Hindlimb muscle (tissue), 1 donor: ENCODE measurements at places on chromosomes 4 and X. TPM values are rescaled to one million over a fixed set of nuclear protein-coding genes. Genes with fewer than 3 reads are reported as not detected.
A peak's percentile ranks its signal among the peaks of the same experiment; 100 is the strongest.

TSPAN7 gene
- polyA plus RNA-seq = 130 TPM

- no peak for DNase-seq
These were observed 146.1 kb downstream of the SHOX start for GRCh38 chrX:776529-777230.

GRCh38 chr4:75505630-75506029, 8.6 kb downstream of the RCHY1 start:
- DNase-seq = no peak

ODAM gene
- polyA plus RNA-seq = not detected

MAGEA4 gene
- polyA plus RNA-seq = not detected

DNA sequence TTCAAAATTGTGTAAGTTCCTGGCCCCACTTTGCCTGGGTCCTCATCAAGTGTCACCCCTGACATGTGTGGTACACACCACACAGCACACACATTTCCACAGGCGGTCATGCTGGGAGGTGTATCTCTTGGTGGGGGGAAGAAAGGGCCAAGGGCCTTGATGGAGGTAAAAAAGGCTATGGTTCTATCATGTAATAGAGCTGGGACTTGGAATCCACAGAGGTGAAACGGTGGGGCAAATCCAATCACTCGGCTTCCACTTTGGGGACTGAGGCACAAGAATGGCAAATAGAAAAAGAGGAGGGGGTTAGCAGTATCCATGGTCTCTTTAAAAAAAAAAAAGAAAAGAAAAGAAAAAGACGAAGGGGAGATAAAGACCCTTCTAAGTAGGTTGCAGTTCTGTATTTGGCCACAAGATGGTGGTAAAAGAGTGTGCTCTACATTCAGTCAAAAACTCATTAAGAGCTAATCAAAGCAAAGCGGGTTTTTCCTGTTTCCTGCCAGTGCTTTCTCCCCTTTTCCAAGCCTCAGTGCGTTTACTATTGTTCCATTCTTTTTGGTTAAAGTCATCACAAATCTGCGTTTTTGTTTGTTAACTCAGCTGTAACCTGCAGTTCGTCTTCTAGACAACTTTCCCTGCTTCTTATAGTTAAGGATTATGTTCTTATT, 37.0 kb upstream of the ATP6AP2 start:
- DNase-seq = peak; percentile 49

DNA sequence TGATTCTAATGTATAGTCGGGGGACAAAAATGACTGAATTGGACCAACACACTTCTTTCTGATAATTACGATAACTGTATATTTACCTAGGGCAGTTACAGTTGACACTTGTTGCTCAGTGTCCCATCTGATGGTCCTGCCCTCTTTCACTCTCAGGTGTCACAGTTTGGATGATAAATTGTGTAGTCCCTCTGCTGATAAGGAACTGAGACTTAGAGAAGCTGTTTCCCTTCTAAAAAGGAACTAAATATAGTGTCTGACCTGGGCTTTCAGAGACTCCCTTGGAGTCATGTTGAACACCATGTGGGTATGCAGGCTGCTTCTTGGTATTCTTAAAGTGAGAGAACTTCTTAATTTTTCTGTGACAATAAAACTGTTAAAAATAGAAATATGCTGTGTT, 23.7 kb upstream of the PNPLA4 start:
- no peak for DNase-seq

NAT8L gene
- polyA plus RNA-seq = 4.4 TPM

GRCh38 chrX:115531818-115532403, 29.1 kb upstream of the PLS3 start:
- DNase-seq = no peak

DNA sequence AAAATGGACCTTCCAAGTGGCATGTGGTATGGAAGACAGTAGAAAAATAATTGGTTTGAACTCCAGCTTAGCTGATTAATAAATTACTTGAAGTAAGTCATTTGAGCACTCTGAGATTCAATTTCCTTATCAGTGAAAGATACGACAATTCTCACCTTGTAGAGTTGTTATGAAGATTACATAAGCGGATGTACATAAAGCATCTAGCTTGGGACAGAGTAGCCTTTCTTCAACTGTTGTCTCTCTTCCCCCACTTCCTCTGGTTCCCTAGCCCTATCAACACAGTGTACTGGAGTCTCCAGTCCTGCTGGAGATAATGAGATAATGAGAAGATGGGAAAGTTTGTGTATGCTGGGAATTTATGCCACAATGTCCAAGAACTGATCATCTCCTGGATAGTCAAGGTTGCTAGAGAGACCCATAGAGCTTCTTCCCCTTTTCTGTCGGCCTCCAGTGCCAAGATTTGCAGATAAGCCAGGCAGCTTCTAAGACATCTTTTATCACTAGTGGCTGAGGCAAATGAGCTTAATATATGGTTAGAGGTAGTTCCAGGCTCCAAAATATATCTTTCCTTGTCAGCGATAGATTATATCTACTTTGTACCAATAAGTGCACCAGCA, 33.9 kb downstream of the VSIG4 start:
- no peak for DNase-seq

GRCh38 chr4:150569384-150569987, 12.5 kb upstream of the MAB21L2 start:
- no peak for DNase-seq

GLRA2 gene
- not detected for polyA plus RNA-seq

SSX1 gene
- polyA plus RNA-seq = not detected

GRCh38 chrX:9342561-9343051, 122.3 kb upstream of the TBL1X start:
- DNase-seq = peak; percentile 75

DNA sequence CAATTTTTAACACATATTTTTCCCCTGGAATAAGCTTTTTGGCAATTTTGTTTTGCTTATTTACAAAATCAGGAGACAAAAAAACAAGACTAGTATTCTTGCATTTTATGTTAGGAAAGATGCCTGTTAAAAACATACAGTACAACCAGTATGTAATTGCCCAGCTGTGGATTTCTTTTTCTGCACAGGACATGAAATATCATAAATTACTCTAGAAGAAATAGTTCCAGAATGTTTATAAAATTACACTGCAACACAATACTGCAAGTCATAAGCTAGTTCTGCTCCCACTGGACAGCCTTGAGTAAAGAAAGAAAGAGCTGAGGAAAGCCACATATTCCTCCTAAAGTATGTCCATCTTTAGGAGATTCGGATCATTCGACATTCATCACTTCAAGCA, 133.5 kb downstream of the SCFD2 start:
- DNase-seq = peak; percentile 17

TMEM144 gene
- 3.3 TPM for polyA plus RNA-seq

GRCh38 chr4:24594887-24595286, 10.5 kb upstream of the DHX15 start:
- no peak for DNase-seq

EDA gene
- 20.7 TPM for polyA plus RNA-seq

DNA sequence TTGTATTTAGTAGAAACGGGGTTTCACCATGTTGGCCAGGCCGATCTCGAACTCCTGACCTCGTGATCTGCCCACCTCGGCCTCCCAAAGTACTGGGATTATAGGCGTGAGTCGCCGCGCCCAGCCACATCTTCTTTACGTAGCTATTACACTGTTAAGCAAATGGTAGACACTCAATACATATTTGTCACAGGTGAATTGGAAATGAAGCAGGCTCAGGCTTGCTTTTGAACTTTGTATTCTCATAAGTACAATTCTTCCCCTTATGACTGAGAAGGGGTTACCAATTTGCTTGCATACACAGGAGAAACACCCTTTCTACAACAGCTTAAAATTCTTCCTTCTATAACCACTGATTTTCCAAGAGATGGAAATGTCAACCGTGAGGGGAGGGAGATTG, 787 bp upstream of the SRPX2 start:
- no peak for DNase-seq

DNA sequence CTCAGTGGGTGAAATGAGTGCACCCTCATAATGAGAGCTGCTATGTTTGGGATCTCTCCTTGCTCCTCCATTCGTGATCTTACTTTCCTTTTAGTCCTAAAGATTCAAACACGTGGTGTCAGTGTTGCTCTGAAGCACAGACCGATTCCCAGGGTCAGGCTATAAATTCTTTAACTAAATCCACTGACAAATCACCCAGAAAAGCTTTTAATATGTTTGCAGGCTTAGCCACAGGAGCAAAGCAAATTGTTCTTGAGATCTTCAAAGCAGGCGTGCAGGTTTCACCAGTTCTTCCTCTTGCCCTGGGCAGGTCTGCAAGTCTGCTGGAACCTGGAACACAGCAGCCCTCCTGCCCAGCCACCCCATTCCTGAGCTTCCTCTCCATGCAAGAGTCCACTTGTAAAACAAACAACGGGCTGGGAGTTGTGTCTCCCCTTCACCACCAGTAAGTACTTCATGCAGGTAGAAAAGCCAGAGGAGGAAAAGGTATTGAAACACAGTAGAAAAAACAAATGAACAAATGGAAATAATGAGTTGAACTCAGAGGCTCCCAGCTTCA, 70.1 kb upstream of the ENPP6 start:
- DNase-seq = peak; percentile 48

ERCC6L gene
- polyA plus RNA-seq = 1.6 TPM

GRCh38 chr4:2671267-2671895, 84.8 kb downstream of the TNIP2 start:
- no peak for DNase-seq

RNF150 gene
- 42.4 TPM for polyA plus RNA-seq

GRCh38 chrX:110004215-110004614, 1.3 kb downstream of the TMEM164 start:
- no peak for DNase-seq

GRCh38 chr4:148396986-148397673, 45.1 kb downstream of the NR3C2 start:
- DNase-seq = no peak

FAM114A1 gene
- polyA plus RNA-seq = 53.5 TPM

- no peak for DNase-seq
These were observed 37.3 kb downstream of the SLIT2 start for GRCh38 chr4:20288846-20289512.

GRCh38 chr4:4339504-4340085, 47.3 kb upstream of the NSG1 start:
- DNase-seq = no peak

SYTL5 gene
- 0.05 TPM for polyA plus RNA-seq

DNA sequence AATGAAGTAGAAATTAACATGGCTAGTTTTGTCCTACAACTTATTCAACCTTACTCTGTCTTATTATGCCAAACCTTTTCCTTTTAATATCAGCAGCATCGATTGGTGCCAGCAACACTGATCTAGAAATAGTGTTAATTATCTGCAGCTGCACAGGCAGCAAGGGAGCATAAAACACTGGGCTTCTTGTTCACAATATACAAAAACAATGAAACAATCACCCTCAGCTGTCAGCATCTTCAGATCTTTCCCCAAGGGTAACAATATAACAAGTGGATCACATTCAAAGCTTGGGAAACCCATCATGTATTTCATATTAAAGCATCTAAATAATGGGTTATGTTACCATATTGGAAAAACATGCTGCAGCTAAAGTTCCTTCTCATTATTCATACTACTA, 238.1 kb downstream of the SPOCK3 start:
- no peak for DNase-seq

DNA sequence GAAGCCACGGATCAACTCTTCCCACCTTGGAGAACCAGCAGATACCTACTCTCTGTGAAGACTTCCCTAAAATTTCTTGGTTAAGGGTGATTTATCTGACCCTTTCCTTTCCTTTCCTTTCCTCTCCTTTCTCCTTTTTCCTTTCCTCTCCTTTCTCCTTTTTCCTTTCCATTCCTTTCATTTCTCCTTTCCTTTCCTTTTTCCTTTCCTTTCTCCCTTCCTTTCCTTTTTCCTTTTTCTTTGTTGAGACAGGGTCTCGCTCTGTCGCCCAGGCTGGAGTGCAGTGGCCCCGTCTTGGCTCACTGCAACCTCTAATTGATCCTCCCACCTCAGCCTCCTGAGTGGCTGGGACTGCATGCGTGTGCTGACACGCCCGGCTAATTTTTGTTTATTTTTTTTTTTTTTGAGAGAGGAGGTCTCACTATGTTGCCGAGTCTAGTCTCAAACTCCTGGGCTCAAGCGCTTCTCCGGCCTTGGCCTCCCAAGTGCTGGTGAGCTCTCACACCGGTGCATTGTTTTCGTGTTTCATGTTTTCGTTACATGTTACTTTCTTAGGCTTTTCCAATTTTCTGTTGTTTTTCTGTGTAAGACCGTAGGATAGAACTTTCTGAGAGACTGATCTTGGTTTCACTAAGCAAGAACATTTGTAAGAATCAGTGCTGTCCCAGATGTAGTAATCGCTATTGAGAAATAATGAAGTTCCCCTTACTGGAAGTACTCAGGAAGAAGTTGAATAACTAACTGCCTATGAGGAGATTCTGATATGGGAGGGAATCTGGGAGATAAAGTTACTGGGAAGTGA, 2.0 kb downstream of the TMEM165 start:
- DNase-seq = no peak

GRCh38 chr4:100290585-100290984, 100.3 kb upstream of the DDIT4L start:
- no peak for DNase-seq

DNA sequence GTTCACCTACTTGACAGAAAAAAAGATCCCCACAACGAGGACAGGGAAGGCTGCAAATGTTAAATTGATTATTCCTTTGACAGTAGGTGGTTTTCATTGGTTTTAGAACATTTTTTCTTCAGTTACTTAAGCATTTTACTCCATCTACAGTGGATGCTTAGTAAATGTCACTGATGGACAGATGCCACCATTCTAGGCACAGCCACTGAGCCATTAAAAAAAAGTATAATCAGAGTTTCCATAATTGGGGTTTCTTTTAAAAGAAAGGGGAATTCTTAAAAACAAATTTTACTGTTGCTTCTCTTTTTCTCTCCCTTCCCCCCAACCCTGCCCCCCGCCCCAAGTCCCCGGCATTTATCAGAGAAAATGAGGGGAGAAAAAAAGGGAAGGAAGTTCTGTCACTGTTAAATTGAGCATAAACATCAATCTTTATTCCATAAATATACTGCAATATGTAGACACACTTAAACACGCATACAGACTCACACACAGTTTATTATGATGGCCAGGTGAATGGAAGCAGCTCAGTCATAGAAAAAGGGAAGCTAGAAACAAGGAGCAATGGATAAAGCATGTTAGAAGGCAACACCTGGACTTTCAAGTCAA, 79.7 kb upstream of the PRPS2 start:
- no peak for DNase-seq

DNA sequence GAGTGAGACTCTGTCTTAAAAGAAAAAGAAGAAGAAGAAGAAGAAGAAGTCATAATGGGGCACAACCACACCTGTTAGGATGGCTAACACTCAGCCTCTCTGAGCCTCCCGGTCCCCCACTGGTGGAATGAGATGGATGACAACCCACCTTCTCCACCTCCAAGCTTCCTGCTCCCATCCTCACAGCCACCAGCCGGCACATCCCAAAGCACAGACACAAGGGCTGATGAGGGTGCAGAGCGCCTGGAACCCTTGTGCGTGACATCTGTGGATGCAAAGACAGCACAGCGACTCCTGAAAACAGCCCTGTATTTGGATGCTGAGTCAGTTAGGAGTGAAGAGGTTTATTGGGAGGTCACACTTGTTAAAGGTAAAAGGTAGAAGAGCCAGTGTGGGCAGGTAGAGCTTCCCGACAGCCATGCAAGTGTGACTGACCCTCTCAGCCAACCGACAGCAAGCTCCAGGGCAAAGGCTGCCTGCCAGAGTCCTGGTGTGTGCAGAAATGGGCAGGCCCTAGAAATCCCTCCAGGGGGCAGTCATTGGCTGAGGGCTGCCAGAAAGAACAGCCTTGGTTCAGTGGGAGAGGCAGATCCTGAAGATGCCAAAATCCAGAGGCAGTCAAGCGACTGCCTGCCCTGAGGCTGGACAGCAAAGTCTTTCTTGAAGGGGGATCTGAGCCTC, 26.6 kb upstream of the MAN2B2 start:
- DNase-seq = no peak

RHOXF1 gene
- 0.35 TPM for polyA plus RNA-seq

- no peak for DNase-seq
These were observed 164.2 kb upstream of the SPRY1 start for GRCh38 chr4:123232439-123232838.

GRCh38 chr4:42515156-42515884, 118.0 kb downstream of the SHISA3 start:
- DNase-seq = no peak
